ENCODE measurements at places on chromosomes 11 and 22.

- no peak for DNase-seq
These were observed 24.0 kb downstream of the TCP11L1 start for GRCh38 chr11:33063326-33063881.

GRCh38 chr22:41248314-41248713 lies 7.6 kb upstream of the CHADL start:
- no peak for DNase-seq

- no peak for DNase-seq
These were observed 223.3 kb upstream of the ISX start for GRCh38 chr22:34842630-34843029.

DNA sequence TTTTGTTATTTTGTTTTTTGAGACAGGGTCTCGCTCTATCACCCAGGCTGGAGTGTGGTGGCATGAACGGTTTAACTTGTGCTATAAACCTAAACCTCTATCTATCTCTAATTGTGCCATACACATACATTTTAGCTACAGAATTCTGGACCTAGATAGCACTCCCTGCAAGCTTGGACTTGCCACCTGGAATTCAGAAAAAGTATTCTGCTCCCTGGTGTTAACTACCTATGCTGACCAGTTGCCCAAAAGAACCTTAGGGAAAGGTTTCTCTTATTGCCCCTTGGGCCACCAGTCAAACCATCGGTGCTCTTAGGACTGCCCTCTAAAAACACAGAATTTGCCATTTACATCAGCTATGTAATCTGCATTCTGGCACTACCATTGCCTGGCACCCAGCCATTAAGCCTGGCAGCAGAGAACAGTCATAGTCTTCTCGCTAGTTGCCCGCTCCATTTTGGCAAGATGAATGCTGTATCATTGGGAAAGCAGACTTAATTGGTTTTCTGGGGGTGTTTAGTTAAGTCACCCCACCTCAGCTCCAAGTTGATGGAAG lies 55.3 kb downstream of the ETS1 start:
- no peak for DNase-seq

GRCh38 chr11:77799338-77799737 lies 21.2 kb downstream of the RSF1 start:
- no peak for DNase-seq

- DNase-seq = no peak
These were observed 13.4 kb downstream of the RAB36 start for GRCh38 chr22:23158516-23159290.

DNA sequence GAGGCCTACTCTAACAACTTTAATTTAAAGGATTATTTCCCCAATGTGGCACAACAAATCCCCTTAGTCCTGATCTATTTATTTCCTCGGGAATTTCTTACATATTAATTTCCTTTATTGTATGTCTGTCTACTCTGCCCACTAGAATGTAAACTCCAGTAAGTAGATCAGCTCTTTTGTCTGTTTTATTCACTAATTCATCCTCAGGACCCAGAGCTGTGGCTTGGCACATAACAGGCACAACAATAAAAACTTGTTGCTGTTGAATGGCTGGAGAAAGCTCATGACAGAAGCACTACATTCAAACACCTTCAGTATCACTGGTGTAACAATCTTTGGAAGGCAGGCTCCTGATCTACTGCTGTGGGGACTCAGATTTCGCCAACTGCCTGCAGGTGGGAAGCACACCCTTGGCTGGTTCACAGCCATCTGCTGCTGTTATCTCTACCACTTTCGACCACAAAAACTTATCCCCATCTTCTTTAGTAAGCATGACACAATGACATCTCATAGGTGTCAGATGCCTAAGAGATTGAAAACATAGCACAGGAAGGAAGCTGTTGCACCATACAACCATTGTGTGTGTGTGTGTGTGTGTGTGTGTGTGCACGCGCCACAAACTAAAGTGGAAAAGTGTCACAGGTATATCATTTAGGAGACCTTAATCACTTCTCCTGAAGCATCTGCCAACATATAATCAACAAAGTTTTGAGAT lies 11.9 kb downstream of the HIRA start:
- DNase-seq = no peak

DNA sequence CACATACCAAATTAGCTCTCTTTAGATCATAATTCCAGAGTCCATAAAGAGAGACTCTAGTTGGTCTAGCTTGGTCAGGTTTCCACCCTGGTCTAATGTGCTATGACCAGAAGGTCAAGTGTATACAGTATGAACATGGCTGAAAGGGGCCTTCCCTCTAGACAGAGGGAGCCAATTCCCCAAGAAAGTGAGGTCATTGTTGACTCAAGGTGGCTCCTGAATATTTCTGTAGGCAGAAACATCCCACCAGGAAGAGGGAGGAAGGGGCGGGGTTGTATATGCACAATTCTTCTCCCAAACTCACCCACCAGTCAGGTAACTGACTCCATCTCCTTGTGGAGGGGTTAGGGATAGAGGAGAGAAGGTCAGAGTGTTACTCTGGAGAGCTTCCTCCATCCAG lies 281.8 kb upstream of the PLET1 start:
- DNase-seq = no peak
